Lung microvascular endothelial cell (primary cell): ENCODE measurements at places on chromosomes 16 and 17. TPM values are rescaled to one million over a fixed set of nuclear protein-coding genes. Genes with fewer than 3 reads are reported as not detected.

The MT1X gene
- 13.3 and 19.2 TPM in 2 replicates for total RNA-seq

The C16orf95 gene
- total RNA-seq, result 2.0 and 3.3 TPM in 2 replicates

The SLC38A8 gene
- not detected in 2 replicates for total RNA-seq

The CD300LB gene
- total RNA-seq, result not detected in 2 replicates

The HES7 gene
- 0.22 TPM in 1 of 2 replicates, not detected in the other for total RNA-seq

The PLXDC1 gene
- not detected in 2 replicates for total RNA-seq

The NPIPA8 gene
- total RNA-seq, result not detected in 2 replicates

The LGALS9C gene
- total RNA-seq, result not detected in 2 replicates

The EME1 gene
- 0.79 and 1.5 TPM in 2 replicates for total RNA-seq

The FAM117A gene
- 2.8 and 6.7 TPM in 2 replicates for total RNA-seq

The HSD11B2 gene
- total RNA-seq, result not detected in 2 replicates

The TSPAN10 gene
- 0.22 and 0.99 TPM in 2 replicates for total RNA-seq

The PSMC3IP gene
- total RNA-seq, result 1.4 and 1.7 TPM in 2 replicates

The BAIAP3 gene
- 1.2 and 1.3 TPM in 2 replicates for total RNA-seq

The BCL6B gene
- total RNA-seq, result 54.5 and 59.9 TPM in 2 replicates

The RDM1 gene
- total RNA-seq, result not detected in 2 replicates

The VEZF1 gene
- 18.7 and 23.0 TPM in 2 replicates for total RNA-seq

The ASPHD1 gene
- total RNA-seq, result 0.20 and 0.22 TPM in 2 replicates

The CACNA1G gene
- total RNA-seq, result not detected in 2 replicates

The ABHD15 gene
- total RNA-seq, result 3.7 and 4.2 TPM in 2 replicates

The USH1G gene
- total RNA-seq, result not detected in 2 replicates

The AANAT gene
- not detected in 2 replicates for total RNA-seq

The ENPP7 gene
- not detected in 2 replicates for total RNA-seq

The TAF15 gene
- 54.5 and 65.7 TPM in 2 replicates for total RNA-seq

The CES3 gene
- total RNA-seq, result under 0.01 TPM in 1 of 2 replicates, not detected in the other

The POLR2A gene
- total RNA-seq, result 56.0 and 70.0 TPM in 2 replicates

The TEX14 gene
- under 0.01 TPM in 1 of 2 replicates, not detected in the other for total RNA-seq

The VTN gene
- under 0.01 TPM in 2 replicates for total RNA-seq

The C16orf54 gene
- total RNA-seq, result not detected in 2 replicates

The SLC12A3 gene
- total RNA-seq, result not detected in 2 replicates
